ENCODE measurements at places on chromosomes 1 and 21.

DNA sequence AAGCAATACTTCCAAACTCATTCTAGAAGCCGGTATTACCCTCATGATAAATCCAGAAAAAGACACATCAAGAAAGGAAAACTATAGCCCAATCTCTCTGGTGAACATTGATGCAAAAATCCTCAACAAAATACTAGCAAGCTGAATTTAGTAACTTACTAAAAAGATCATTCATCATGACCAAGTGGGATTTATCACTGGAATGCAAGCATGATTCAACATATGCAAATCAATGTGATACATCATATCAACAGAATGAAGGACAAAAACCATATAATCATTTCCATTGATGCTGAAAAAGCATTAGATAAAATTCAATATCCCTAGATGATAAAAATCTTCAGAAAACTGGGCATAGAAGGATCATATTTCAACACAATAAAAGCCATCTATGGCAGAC, 402.9 kb downstream of the TGFB2 start:
- no peak for DNase-seq

- no peak for DNase-seq
Measured at GRCh38 chr1:58152697-58153096, 393.8 kb downstream of the OMA1 start.

- DNase-seq: no peak
Measured at GRCh38 chr1:155304558-155305063, 3.4 kb upstream of the PKLR start.

DNA sequence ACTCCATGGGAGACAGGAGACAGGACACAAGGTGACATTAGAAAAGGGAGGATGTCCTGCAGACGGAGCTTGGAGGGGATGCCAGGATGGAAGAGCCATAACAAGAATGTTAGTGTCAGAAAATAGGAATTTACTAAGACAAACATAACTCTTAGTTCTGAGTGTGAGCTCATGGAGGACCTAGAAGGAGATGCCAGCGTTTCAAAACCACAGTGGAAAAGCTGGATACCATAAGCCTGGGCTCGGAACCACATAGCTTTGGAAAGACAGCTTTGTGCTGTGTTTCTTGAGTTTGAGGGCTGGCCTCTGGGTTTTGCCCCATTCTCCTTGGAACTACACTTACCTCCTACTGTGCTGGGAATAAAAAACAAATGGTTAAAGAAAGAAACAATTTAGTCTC, 128.4 kb downstream of the S1PR1 start:
- DNase-seq: peak; percentile 26

DNA sequence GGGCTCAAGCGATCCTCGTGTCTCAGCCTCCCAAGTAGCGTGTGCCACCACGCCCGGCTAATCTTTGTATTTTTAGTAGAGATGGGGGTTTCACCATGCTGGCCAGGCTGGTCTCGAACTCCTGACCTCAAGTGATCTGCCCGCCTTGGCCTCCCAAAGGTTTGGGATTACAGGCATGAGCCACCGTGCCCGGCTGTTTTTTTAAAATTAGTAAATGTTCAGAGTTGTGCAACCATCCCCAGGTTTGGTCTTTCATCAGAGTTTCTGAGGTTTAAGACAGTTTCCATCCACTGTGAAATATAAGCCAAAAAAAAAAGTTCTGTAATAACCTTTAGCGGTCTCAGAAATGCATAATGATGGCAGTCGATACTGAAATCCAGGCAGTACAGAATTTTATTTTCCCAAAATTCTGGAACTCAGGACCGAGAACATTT, 550 bp upstream of the SYT11 start:
- DNase-seq: peak; percentile 11

DNA sequence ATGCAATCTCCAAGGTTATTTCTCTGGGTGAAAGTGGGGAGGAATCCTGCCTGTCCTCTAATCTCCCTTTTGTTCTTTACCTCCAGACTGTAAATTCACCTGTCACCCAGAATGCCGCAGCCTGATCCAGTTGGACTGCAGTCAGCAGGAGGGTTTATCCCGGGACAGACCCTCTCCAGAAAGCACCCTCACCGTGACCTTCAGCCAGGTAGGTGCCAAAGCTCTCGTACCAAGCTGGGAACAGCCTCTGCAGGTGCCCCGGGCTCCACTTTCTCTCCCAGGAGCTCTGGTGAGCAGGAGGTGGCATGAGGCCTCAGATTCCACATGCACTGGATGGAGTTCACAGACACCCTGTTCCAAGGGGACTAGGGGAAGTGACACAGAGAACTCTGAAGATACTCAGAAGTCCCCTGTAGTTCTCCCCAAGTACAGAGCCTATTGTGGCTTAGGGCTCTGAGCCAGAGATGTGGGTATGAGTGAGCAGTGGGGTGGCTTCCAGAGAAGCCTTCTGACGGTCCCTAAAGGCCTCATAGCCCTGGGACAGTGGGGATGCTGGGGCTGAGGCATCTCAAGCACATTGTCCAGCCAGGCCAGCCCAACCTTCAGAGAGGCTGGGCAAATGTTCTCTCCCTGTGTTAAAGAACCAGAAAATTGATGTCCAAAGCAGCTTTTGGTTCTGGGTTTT, 30.9 kb downstream of the RASSF5 start:
- no peak for DNase-seq

GRCh38 chr1:27598902-27599528, 4.9 kb downstream of the AHDC1 start:
- DNase-seq: peak; percentile 84

GRCh38 chr1:209723756-209724693, 19.4 kb downstream of the HSD11B1 start:
- DNase-seq: no peak

- DNase-seq: no peak
Measured at GRCh38 chr1:36446271-36446670, 4.0 kb downstream of the OSCP1 start.

All from AG08396 (cell line).